ENCODE measurements at places on chromosomes 7 and 10.
A peak's percentile ranks its signal among the peaks of the same experiment; 100 is the strongest.

GRCh38 chr10:86596266-86596665, 58.1 kb upstream of the OPN4 start:
- no peak for DNase-seq

DNA sequence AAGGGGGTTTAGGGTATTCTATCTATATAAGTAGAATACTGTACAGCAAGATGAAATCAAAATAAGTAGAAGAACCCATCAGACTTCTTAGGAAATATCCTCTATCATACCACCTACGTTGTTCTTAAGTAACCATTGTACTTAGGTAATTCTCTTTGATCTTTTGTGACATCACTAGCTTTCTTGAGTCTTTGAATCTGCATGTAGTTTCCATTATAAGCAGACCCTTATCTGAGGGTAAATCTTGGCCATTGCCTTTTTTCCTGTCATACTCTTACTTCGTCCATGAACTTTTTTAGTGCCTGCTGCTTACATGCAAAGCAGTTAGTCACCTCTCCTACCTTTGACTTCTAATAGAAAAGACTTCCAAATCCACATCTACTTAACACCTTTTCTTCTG, 49.0 kb downstream of the WAC start:
- no peak for DNase-seq

GRCh38 chr7:86012971-86013370, 630.7 kb upstream of the GRM3 start:
- DNase-seq = no peak

DNA sequence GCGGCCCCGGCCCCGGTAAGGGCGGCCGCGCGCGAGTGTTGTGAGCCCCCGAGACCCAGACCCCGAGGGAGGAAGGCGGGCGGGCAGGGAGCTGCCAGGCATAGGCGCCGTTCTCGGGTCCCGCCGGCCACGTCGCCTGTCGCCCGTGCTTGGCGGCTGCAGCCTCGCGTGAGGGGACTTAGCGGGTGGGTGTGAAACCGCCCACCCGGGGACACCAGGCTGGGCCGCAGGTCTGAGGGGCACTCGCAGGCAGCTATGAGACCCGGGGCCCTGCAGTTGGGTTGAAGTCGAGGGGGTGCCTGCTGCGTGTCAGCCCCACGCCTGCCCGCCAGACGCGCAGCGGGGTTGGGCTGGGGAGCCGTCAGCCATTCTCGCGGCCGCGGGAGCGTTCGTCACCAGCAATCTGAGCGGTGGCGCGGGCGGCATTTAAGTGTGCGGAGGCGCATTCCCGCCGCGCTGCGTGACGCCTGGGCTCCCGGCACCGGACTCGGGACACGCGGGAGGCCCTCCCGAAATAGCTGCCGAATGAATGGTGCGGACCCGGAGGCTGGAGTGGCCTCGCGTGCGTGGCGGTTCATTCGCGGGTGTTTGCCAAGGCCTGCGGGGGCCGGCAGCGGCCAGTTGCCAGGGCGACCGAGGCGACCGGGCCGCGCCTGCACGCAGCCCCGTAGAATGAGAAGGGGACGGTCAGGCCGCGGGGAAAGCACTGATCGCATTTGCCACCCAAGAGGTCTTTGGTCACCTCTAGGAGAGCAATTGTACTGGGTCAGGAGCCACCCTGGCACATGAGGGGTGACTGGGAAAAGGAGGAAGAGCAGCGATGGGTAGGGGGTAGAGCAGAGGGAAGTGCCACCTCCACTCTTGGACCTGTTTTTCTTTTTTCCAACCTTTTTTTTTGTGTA, 750 bp downstream of the ZNF398 start:
- DNase-seq = peak; percentile 57

DNA sequence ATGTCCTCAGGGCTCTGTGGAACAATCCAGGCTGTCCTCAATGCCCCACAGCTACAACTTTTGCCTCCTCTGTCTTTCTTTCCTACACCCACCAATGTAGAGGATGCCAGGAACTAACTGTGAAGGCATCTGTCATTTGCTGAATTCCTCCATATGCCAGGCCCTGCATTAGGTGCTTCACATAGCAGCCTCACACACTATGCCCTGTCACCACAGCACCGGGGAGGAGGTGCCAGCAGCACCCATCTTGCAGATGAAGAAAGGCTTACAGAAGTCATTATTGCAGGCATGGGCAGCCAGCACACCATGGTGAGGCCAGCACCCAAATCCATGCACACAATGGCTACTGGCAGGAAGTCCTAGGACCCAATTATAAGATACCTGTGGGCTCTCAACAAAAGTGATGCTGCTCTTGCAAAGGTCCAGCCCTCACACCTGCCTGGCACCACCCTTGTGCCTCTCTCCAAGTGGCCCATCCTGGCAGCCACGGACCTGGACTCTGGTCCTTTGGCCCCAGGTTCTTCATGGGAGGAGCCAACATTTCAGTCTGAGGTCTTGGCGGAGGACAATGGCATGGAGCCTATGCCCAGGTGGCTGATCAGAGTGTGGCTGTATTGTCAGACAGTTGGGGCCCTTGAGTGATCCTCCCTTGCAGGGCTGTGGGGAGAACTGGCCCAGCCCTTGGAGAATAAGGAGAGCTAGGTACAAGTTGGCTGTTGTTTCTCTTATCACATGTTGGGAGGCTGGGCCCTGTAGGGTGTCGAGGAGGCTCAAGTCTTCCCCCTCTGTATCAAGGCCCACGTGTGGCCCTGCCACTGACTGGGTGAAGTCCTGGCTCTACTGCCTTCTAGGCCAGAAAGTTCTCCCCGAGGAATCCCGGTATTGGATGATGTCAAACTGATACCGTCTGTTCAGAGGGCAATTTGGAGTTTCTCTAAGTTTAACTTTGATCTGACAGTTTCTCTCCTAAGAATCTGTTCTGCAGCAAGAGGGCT, 14.4 kb upstream of the MYL7 start:
- DNase-seq = no peak

DNA sequence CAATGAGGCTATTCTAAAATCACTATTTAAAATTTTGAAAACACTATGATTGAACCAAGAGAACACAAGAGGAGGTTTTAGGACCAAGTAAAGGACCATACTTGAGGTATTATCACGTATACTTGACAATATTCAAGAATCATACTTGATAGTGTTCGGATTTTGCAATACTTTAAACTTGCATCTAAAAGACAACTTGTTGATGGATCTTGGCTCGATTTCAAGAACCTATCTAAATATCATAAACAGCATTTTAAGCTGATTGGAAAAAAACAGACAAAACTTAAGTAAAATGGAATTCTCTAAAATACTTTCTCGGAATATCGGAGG, 1.3 kb downstream of the NAMPT start:
- DNase-seq = no peak

DNA sequence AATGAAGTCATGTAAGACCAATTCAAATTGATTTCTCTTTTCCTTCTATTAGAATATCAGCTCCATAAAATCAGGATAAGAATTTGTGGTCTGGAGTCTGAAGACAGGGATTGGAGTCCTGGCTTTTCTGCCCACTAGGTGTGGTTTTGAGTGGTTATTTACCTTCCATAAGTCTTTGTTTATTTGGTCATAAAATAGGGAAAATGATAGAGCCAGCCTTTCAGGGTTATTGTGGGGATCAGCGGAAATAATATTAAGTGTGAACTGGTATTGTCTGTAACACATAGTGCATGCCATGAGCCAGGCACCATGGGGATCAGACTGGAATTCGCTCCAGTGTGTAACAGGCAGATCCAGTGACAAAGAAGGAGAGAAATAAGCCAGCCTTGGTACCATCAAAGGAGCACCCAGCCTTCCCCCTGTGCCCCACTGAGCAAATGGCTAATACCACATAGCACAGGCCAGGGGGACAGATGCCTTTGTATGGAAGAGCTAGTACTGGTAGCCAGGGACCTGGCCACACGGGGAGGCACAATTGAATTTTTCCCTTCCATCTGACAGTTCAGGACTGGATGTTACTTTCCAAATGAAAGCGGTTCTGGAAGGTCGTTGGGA, 509.7 kb upstream of the PODXL start:
- no peak for DNase-seq

DNA sequence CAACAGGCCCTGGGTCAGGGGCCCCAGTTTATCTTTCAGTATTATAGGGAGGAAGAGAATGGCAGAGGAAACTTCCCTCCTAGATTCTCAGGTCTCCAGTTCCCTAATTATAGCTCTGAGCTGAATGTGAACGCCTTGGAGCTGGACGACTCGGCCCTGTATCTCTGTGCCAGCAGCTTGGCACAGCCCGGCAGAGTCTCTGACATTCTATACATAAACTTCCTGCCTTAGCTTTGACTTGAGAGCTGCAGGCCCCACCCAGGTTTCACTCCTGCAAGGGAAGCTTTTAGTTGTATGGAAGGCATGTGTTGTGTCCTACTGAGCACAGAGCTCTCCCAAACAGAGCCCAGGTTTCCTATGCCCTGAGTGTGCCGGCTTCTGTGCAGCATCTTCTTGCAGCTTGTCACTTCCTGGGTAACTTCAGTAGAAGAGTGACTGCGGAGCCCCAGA, 205.6 kb upstream of the PRSS58 start:
- DNase-seq = no peak

- no peak for DNase-seq
Measured at GRCh38 chr7:134120405-134120804, 6.7 kb upstream of the LRGUK start.

GRCh38 chr7:124908259-124908658, 21.4 kb downstream of the POT1 start:
- DNase-seq = no peak

- DNase-seq = no peak
Measured at GRCh38 chr7:54159088-54159487, 383.1 kb upstream of the VSTM2A start.

DNA sequence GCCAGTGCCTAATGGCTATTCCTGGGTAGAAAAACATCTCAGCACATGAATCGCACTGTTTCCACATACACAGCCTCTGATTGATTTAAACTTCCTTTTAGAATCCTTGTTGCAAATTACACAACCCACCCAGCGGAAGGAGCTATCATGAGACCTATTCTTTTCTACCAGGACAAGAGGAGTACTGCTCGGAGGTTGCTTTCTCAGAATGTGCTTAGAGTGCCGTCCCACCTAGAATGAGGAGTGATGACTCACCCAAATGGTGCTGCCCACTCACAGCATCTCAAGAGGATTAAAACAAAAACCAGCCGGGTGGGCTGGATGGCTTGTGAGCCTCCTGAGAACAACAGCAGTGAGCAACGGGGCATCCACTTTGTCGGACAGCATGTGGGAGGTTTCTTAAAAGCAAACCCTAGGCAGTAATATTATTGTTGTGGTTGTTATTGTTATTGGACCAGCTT, 128.9 kb downstream of the DGKI start:
- DNase-seq = no peak

DNA sequence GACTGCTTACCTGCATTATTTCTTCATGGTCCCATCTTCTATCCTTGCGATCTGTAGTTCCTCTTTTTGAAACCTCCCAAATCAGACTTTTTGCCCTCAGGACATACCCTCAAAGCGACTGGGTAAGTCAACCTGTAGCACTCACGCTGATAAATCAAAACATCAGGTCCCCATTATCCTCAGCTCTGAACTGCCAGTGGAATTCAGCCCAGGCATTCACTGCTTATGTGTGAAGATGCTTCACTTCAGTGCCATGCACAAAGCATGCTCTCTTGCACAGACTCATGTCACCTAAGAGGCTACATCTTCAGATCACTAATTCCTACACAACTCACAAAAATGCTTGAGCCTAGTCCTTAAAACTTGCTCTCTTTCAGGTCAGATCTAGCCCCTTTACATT, 283.6 kb upstream of the KLF6 start:
- DNase-seq = no peak

- DNase-seq = no peak
Measured at GRCh38 chr7:125391921-125392320, 462.3 kb upstream of the POT1 start.

GRCh38 chr10:94286901-94287300, 75.8 kb downstream of the NOC3L start:
- no peak for DNase-seq

DNA sequence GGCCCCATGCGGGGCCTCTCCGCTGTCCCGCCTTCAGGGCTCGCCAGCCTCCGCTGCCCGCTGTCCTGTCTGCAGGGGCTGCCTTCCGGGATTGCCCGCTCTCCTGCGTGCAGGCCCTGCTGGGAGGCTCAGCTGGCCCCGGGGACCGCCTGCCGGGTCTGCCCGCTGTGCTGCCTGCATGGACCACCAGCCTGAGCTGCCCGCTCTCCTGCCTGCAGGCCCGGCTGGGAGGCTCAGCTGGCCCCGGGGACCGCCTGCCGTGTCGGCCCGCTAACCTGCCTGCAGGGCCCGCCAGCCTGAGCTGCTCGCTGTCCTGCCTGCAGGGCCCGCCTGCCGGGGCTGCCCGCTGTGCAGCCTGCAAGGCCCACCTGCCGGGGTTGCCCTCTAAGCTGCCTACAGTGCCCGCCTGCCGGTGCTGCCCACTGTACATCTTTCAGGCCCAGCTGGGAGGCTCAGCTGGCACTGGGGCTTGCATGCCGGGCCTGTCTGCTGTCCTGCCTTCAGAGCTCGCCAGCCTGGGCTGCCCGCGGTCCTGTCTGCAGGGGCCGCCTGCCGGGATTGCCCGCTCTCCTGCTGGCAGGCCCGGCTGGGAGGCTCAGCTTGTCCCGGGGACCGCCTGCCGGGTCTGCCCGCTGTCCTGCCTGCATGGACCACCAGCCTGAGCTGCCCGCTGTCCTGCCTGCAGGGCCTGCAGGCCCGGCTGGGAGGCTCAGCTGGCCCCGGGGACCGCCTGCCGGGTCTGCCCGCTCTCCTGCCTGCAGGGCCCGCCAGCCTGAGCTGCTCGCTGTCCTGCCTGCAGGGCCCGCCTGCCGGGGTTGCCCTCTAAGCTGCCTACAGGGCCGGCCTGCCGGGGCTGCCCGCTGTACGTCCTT, 165.1 kb downstream of the GLRX3 start:
- peak; percentile 7 for DNase-seq

DNA sequence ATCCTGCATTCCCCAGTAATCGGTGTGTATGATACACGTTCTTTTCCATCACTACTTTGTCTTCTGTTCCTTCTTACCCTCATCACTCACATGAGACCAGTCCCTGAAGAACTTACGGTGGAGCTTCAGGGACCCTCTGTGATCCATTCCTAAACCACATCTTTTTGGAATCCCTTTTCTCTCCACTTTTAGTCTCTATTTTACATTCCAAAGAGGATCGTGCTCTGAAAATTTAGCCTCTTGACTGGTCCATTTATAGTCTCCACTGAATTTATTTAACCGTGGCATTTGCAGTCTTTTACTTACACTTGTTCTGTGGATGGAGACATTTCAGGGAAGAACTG, 109.1 kb downstream of the NT5C2 start:
- no peak for DNase-seq

- no peak for DNase-seq
Measured at GRCh38 chr10:44370731-44371248, 14.1 kb downstream of the CXCL12 start.

GRCh38 chr7:134414109-134414508, 44.8 kb downstream of the AKR1B1 start:
- no peak for DNase-seq

GRCh38 chr10:132687181-132687892, 98.6 kb downstream of the NKX6-2 start:
- DNase-seq = no peak

DNA sequence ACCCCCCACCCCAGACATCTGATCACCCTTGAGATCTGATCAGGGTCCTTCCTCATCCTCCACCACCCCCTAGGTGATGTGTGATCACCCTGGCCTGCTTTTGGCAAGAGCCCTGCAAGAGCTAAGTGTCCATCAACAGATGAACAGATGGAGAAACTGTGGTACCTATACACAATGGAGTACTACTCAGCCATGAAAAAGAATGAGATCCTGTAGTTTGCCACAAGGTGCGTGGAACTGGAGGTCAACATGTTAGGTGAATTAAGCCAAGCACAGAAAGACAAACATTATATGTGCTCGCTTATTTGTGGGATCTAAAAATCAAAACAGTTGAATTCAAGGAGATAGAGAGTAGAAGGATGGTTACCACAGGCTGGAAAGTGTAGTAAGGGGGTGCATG, 209.1 kb downstream of the USP6NL start:
- DNase-seq = no peak

- DNase-seq = no peak
Measured at GRCh38 chr10:45160271-45160670, 155.1 kb downstream of the OR13A1 start.

All from activated T-helper 9 cell treated with anti-CD3 and anti-CD28 coated beads, Interleukin-2, amount 50 U/mL, for 16 hours (primary cell).